ENCODE measurements at places on chromosomes 3 and 15.

DNA sequence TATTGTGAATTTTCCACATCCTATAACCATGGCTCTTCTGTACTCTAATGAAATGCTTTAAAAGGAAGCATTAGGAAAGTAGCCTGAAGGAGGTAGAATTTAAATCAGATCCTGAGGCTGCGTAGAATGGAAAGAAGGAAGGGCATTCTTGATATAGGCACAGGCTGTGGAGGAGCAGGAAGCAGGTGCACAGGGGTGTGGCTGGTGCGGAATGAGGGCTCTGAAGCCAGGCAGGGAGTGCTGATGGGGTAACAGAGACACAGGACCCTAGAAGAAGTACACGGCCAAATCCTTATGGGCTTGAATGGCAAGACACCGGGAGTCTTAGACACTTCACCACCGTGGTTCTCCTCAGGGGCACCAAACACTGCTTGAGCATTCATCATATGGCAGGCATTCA lies 97.0 kb downstream of the MYLK start:
- no peak for DNase-seq

- no peak for DNase-seq
These were observed 360.1 kb downstream of the SHQ1 start for GRCh38 chr3:72487946-72488737.

- DNase-seq: no peak
These were observed 8.3 kb downstream of the GHRL start for GRCh38 chr3:10284496-10284895.

DNA sequence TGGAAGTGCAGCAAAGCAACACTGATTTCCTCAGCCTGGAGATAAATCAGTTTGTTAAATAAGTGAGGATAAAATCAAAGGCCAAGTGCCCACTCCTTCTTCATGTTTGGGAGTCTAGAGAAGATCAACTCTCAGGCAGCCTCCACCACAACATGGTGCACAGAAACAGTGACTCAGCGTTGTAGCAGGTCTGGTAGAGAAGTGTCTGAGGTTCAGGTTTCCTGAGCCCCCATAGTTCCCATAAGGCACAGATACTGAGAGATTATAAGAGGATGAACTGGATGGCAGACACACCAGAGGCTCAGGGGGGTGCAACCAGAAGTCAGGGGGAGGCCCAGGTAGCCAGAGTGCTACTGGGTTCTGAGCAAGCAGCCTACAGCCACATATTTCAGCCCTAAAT lies 166.7 kb downstream of the FRMD5 start:
- DNase-seq: no peak

DNA sequence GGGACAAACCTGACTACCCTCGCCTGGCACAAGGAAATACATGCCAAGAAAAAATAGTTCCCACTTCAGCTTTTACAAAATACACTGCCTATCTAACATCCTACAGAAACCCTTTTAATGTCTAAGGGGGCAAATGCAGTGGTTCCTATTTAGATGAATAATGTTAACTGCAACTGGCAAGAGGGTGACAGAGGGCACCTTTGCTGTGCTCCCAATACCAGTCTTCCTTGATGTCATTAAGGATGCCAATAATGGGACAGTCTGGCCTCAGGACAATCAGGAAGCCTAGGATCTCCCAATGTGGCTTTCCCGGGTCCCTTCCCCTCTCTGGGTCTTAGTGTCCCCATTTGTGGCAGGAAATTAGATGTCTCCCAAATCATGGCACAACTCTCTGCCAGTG lies 13.9 kb downstream of the CSRNP1 start:
- DNase-seq: no peak

- DNase-seq: no peak
These were observed 25.0 kb upstream of the THBS1 start for GRCh38 chr15:39555885-39556284.

- DNase-seq: peak; percentile 63
These were observed 165.5 kb downstream of the ZIC1 start for GRCh38 chr3:147574621-147575020.

DNA sequence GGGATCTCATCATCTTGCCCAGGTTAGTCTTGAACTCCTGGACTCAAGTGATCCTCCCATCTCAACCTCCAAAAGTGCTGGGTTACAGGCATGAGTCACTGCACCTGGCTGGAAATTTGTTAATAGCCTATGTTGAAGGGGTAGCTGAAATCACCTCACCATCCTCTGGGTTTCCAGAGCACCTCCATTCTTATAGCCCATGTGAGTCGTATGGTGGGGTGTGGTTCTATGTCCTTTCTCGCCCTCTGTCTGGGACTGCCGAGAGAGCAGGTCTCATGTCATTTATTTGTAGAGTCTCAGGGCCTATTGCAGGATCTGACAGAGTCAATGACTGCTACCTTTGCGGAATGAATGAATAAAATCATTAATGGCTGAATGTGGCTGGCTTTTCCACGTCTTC lies 20.9 kb downstream of the CEMIP start:
- no peak for DNase-seq

DNA sequence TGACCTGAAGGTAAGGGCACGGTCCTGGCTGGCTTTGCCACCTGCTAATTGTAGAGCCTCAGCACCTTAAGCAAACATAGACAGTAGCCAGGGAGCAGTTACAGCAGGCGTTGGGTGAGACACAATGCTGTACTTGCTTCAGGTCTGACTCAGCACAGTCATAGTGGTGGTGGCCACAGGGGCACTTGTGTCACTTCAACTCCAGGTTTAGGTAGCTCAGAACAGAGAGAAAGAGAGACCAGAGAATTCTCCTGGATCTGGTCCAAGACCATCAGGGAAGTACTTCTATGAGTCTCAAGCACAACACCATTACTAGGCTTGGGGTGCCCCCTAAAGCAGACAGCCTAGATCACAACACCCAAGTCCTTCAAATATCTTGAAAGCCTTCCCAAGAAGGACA lies 204.4 kb downstream of the OTOL1 start:
- DNase-seq: peak; percentile 3

DNA sequence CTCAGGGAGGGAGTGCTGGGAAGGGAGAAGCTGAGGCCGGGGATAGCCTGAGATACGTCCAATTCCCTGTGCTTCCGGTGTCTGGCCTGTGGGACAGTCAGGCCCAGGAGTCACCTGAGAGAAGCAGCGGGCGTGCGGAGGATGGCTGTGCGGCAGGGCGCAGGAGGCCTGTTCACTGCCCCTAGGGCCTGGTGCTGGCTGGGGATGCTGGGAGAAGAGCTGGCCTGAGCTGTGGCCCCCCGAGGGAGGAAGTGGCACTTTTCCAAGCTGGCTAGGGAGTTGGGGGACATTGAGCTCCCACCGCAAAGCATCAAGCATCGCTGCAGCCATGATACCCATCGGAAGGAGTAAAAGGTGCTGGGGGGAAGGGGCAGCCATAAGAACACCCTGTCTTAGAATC lies 108.8 kb downstream of the CHST2 start:
- no peak for DNase-seq

- DNase-seq: no peak
These were observed 279.4 kb downstream of the RSL24D1 start for GRCh38 chr15:54917312-54917711.

DNA sequence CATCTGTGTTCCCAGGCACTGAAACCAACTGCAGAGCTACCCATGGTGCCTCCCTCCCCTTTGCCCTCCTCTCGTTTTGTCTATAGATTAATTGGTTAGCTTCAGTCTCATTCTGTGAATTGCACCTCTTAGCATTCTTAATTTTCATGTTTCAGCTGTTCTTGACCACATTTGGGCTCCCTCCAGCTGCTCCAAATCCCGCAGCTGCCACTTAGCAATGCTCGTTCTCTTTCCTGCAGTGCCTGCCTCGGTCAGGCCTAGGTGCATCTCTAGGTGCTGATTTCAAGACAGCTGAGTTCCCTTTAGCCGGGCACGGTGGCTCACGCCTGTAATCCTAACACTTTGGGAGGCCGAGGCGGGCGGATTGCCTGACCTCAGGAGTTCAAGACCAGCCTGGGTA lies 47.0 kb upstream of the SMAD3 start:
- peak; percentile 82 for DNase-seq

GRCh38 chr15:48536681-48537091 lies 108.8 kb downstream of the FBN1 start:
- peak; percentile 89 for DNase-seq

- peak; percentile 71 for DNase-seq
These were observed 279.3 kb upstream of the LRRFIP2 start for GRCh38 chr3:37453393-37454389.

DNA sequence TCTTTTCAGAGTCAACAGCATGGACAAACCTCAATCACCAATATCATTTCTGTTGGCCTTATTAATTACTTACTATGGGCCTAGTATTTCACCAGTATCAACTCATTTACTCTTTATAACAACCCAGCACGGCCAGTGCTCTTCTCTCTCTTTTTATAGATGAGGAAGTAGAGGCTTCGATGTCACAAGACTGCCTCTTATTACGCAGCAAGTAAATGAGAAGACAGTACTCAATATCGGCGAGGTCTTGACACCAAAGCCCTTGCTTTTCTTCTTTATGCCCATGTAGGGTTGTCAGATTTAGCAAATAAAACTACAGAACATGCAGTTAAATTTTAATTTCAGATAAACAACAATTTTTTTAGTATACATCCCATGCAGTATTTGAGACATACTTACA lies 99.0 kb upstream of the KCNMB2 start:
- no peak for DNase-seq

GRCh38 chr3:170062068-170062467 lies 24.3 kb downstream of the GPR160 start:
- DNase-seq: no peak

DNA sequence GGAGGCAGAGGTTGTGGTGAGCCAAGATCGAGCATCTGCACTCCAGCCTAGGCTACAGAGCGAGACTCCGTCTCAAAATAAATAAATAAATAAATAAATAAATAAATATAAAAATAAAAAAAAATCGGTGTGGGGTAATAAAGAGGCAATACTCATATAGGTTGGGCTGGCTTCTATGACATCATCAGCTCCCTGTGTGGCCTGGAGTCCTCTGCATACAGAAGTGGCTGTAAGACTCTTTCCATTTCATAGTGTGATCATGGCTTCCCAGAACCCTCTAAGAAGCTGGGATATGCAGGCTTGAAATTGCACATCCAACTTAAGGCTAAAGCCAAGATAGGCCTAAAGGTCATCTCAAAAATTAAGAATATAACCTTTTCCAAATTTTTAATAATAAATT lies 101.6 kb downstream of the ZIC4 start:
- DNase-seq: no peak

- no peak for DNase-seq
These were observed 34.3 kb downstream of the AMOTL2 start for GRCh38 chr3:134339913-134340312.

DNA sequence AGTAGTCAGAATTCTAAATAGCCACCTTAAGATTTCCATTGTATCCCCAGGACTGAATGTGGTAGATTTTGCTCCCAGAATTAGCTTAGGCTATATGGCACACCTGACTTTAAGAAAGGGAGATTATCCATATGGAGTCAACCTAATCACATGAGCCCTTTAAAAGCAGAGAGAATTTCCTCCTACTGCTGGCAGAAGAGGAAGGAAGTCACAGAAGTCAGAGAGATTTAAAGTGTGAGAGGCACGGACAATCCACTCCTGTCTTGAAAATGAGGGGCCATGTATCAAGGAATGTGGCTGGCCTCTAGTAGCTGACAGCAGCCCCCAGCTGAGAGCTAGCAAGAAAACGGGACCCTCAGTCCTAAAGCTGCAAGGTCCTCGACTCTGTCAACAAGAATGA lies 26.8 kb downstream of the LRRC31 start:
- DNase-seq: no peak

DNA sequence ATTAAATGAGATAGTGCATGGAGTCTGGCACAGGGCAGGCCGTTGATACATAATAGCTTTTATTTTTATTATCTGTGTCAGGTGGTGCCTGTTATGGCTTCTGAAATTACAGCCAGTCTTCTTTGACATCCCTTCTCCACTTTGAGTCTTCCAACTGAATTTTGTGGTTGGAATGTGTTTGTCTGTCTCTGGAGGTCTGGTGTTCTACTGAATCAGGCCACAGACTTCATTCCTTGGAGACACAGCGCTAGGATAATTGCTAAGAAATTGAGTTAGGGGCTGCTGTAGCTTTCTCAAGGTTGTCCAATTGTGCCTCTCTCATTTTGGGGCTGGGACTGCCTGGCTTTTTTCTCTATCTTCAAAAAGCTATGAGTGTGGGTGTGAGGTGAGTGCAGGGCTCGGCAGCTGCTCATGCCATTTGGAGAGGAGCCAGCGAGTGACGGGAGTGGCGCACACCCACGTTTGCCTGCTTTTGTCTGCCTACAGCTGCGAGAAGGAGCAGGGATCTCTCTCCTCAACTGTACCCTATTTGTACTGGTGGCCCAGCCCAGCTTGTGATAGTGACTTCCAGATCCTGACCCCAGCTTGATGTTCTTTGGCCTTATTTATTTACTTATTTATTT lies 49.8 kb upstream of the SYN2 start:
- DNase-seq: peak; percentile 76

- DNase-seq: no peak
These were observed 55.4 kb downstream of the LIPC start for GRCh38 chr15:58487041-58487723.

DNA sequence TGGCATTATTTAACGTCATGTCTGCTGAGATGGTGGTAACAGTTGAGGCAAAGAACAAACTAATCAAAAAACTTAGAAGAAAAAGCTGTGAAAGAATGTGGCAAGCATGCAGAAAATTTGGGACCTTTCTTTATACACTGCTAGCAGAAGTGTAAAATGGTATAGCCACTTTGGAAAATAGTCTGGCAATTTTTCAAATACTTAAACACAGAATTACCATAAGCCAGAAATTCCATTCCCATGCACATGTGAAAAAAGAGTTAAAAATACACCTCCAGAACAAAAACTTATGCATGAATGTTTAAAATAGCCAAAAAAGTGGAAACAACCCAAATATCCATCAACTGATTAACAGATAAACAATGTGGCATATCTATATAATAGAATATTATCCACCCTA lies 613.3 kb downstream of the TBL1XR1 start:
- no peak for DNase-seq

- no peak for DNase-seq
These were observed 388.3 kb downstream of the FEZF2 start for GRCh38 chr3:61985020-61985419.

DNA sequence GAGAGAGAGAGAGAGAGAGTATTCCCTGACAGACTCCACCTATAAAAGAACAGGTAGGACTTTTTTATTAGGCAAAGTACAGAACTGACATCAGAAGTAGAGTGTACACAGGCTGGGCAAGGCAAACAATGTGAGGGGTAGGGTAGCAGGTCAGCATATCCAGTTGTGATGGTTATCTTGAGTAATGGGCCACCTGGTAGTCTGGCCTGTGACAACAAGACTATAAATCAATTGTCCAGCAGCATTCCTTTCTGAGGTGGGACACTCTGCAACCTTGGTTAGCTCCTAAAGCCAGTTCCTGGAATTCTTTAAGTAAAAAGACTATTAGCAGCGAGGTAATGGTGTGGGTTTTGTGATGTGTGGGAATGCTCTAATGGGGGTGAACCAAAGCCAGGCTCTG lies 14.9 kb upstream of the TMCC1 start:
- no peak for DNase-seq

DNA sequence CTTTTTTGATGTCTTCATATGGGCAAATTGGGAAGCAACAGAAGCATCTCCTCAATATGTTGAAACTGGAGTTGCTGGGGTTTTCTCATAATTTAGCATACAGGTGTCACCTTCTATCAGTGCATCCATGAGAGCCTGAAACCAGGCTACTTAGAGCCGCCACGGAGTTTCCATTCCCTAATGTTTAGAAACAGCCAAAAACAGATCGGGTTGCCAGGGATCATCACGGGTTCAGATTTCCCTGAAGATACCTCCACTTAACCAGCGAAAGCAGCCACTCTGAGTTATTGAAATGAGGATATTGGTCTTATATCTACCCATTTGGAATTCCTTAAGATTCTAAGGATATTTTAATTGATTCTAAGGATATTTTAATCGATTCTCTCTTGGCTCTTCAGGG lies 14.5 kb downstream of the TERB2 start:
- DNase-seq: no peak
